Mammary epithelial cell (primary cell): ENCODE measurements at places on chromosomes 5 and 9.

GRCh38 chr5:176418251-176418650, 1.9 kb upstream of the CLTB start:
- DNase-seq = peak; percentile 97

DNA sequence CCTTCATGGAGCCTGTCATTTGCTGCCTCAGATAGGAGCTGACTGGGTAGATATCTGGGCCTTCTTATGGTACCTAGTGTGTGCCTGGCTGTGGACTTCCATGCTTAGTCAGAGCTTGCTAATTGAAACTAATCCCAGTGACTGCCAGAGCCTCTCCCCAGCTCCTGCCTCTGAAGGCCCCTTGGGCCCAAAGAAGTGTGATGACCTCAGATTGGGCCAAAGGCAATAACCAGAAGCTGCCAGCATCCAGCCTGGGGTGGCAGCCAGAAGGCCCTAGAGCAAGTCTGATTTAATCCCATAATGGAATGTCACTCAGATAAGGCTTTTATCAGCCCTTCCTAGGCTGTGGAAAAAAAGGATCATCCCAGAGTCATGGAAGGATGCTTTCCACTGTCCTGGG, 17.1 kb upstream of the CDC23 start:
- DNase-seq = no peak

DNA sequence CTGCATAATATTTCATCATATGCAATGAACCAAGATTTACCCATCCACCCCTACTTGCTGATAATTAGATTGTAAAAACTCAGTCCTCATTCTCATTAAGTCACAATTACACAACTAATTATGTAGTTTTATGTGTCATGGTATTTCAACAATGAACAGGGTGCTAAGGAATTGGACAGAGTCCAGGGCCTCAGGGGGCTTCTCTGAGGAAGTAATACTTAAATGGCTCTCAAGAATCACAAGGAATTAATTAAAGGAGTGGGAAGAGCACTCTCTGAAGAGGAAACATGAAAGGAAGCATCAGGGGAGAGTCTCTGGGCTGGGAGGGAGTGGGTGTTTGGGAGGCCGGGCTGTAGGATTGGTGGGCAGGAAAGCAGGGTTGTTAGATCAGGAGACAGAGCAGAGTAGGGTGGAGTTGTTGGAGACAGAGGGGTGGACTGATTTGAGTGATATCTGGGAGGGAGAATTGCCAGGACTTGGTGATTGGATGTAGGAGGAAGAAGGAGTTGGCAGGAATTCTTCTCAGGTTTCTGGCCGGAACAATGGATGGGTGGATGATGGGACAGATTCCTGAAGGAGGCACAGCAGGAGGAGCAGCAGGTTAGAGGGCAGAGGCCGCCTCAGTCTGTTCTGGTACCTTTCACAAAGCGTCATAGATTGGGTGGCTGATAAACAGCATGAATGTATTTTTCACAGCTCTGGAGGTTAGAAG, 23.0 kb upstream of the NSG2 start:
- no peak for DNase-seq

DNA sequence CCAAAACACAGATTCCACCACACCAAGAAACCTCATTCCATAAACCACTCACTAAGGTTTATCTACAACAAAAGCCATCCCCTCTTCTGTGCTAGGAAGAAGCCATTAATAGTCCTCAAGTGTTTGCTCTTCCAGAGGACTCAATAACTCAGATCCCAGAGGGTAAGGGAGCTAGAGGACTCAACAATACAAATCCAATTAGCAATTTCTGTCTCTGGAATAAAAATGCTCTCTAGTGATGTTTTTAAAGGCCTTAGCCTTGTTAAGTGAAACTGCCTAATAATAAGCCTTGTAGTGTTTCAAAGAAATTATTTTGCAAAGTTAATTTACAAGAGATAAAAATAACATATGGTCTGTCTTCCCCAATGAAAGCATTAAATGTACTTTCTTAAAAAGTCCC, 942.4 kb downstream of the CDH12 start:
- DNase-seq = no peak

DNA sequence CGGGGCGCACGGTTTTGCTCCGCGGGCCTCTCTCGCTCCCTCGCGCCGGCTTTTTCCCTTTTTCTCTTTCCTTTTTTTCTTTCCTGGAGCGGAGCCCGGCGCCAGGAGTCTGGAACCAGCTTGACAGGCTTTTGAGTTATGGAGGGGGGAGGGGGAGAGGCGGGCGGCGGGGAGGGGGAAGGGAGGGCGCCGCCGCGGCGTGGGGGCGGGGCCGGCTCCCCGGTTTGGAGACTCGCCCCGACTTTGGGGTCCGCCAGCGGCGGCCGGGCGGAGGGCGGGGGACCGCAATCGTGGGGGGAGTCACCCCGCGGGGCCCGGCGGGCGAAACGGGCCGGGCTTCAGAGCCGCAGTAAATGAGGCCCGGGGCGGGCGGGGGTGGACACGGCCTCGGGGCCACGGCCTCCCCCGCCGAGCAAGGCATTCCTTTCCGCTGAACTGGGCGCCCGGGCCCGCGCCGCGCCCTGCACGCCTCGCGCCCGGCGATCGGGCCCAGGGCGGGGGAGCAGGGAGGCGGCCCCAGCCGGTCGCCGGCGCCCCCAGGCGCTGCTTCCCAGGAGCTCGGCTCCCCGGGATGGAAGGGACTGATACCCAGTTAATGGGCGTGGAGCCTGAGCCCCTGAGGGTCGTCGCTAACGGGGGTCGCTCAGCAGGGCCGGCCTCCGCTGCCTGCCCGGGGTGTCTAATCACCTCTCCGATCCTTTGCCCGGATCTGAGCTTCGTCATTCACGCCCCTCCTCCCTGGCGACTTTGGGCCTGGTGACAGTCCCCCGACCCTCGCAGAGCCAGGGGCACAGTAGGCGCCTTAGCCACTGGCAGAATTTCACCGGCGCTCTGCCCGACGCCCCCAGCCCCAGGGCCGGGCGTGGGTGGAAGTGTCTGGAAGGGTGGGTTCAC, 138.1 kb downstream of the C9orf50 start:
- peak; percentile 80 for DNase-seq

DNA sequence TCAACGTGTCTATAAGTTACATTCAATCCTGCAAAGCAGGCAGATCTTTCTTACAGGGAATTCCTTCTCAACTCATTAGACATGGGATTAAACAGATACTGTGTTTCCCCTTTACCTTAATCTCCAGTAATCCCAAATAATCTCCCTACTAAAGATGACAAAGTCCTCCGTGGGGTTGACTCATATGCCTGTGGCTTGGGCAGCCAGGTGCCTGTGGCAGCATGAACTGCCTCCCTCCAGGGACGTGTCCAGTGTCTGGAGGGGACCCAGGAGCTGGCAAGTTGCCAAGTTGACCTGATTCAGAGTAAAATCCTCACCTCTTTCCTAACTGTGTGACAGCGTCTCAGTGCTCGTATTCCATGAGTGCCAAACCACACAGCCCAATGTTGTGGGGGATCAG, 94.6 kb upstream of the PTCH1 start:
- no peak for DNase-seq

- DNase-seq = no peak
Measured at GRCh38 chr9:119739476-119739875, 370.2 kb upstream of the BRINP1 start.

- no peak for DNase-seq
Measured at GRCh38 chr9:5786370-5787127, 46.4 kb downstream of the ERMP1 start.

DNA sequence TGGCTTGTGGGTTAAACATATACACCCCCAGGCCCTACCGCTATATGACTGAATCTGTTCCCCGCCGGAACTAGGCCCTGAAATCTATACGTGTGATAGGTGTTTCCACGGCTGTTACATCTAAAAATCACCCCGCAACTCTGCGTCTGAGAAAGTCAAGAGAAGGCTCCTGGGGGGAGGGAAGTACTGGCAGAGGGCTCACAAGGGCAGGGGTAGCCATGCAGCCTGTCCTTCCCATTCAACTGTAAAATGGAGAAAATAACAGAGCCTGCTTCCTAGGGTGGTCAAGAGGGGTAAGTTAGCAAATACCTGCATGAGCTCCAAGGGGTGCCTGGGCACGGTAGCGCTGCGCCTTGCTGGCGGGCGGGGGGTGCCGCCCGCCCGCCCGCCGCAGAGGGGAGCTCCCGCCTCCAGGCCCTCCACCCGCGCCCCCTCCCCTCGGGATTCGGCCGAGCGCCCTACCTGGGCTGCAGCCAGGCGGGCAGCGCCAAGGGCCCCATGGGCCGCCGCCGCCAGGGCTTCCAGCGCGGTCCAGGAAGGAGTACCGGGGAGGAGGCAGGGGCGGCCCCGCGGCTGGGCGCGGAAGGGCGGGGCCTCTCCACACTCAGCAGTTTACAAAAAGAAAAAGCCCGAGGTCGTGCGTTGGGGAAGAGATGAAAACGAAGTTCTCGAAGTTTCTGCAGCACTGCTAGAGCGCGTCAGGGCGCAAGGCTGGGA, at the start of gene HACD4:
Gene HACD4, minus strand, starts transcription at position 550 of the 717 bp plus-strand sequence. Its CDS starts 50 bp downstream, at position 500.
- DNase-seq = peak; percentile 8

GRCh38 chr5:160382346-160382745, 11.9 kb upstream of the C1QTNF2 start:
- no peak for DNase-seq

DNA sequence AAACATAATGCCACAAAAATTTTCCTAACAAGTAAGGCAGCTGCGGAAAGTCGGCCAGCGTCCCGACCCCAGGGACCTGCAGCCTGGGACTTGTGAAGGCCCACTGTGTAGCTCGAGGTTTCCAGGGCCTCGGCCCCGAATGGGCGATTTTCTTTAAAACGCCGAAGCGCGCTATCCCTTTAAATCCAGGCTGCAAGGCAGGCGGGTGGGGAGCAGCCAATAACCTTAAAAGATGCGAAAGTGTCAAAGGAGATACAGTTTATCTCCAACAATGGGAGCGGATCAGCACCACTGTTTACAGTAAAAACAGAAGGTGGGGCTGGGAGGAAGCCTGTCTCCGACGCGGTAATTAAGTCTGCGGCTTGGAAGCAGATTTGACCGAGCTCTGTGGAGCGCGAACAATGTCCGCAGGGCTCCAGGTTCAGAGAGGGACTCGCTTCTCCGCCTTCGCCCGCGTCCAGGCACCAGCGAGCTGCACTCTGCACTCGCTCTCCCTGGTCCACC, 1.7 kb upstream of the ZSWIM6 start:
- DNase-seq = peak; percentile 67

- DNase-seq = no peak
Measured at GRCh38 chr9:79409182-79409823, 162.5 kb upstream of the TLE4 start.

DNA sequence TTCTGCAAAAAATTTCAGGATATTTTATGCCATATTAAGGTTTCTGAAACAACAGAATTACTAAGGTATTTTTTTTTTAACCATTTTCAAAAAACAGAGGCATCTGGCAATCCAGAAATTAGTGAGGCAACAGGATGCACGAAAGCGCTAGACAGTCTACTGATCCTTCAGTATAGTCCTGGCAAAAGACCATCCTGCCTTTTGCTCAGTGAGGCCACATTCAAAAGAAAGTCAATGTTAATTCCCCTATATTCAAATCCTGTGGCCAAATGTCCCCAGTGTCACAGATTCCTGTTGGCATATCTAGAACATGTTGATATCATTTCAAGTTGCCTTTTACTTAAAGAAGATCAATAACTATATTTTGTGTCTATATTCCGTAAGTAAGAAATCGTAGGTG, 13.1 kb upstream of the NFIB start:
- no peak for DNase-seq

GRCh38 chr5:1468629-1469527, 23.6 kb upstream of the SLC6A3 start:
- no peak for DNase-seq

GRCh38 chr9:85268131-85268530, 473.6 kb downstream of the AGTPBP1 start:
- no peak for DNase-seq
